ENCODE measurements at places on chromosomes 5 and 9.

- H3K36me3 ChIP-seq = no peaks in the 10 kb centered on the region
- H3K27ac ChIP-seq = no peak overlapping the region
- no peak overlapping the region for H3K4me3 ChIP-seq
- H3K27me3 ChIP-seq = no peaks in the 10 kb centered on the region
- H3K4me1 ChIP-seq = no peaks in the 10 kb centered on the region
- DNase-seq = no peak
Measured at GRCh38 chr5:2491846-2492245, 259.6 kb downstream of the IRX2 start.

DNA sequence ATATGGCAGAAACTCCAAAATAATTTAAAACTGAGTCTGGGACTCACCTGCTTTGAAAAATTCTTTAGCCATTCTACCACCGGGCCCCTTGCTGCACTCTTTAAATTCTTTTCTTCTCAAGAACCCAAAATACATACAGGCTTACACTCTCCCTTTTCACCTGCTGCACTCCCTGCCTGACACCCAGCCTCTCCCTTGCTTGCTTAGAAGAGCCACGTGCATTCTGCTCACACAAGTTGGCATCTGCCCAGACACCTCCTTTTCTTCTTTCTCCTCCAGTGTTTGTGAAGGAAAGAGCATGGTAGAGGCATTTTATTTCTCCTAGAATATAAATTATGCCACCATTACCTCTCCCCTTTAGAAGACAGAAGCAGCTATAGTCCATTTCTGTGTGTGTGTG is 39.0 kb upstream of the AOPEP start:
- no peaks in the 10 kb centered on the region for H3K36me3 ChIP-seq
- no peaks in the 10 kb centered on the region for H3K4me1 ChIP-seq
- no peak for DNase-seq
- no peak overlapping the region for H3K27ac ChIP-seq
- no peak overlapping the region for H3K4me3 ChIP-seq

- H3K27me3 ChIP-seq = no peaks in the 10 kb centered on the region
- H3K27ac ChIP-seq = no peak overlapping the region
- no peak for DNase-seq
- H3K4me3 ChIP-seq = no peak overlapping the region
- no peaks in the 10 kb centered on the region for H3K4me1 ChIP-seq
Measured at GRCh38 chr5:164234321-164234720, 728.9 kb downstream of the MAT2B start.

DNA sequence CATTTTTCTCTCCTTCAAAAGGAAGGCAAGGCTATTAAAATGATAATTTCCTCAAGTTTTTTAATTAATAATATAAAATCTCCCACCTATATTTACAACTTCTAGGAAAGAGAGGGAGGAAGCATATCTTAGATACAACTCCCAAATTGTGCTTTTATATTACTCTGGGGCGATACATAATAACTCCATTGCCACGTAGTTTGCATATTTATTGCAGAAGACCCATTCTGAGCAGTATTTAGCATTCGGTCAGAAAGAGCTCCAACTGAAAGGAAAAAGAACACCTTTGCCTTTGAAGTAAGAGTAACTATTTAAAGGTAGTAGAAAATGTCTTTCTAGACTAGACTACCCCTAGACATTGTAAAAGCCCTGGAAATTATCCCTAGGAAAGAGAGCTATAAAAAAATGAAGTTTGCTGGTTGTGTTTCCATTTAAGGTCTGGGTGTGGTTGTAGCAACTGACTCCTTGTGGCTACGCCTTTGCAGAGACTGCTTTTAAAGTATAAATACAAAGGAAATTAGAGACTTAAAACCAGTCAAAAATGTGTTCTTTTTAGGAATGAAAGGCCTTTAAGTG is 566.1 kb downstream of the ZNF608 start:
- H3K4me3 ChIP-seq = no peak overlapping the region
- no peak for DNase-seq
- no peaks in the 10 kb centered on the region for H3K27me3 ChIP-seq
- no peaks in the 10 kb centered on the region for H3K36me3 ChIP-seq
- no peak overlapping the region for H3K27ac ChIP-seq

DNA sequence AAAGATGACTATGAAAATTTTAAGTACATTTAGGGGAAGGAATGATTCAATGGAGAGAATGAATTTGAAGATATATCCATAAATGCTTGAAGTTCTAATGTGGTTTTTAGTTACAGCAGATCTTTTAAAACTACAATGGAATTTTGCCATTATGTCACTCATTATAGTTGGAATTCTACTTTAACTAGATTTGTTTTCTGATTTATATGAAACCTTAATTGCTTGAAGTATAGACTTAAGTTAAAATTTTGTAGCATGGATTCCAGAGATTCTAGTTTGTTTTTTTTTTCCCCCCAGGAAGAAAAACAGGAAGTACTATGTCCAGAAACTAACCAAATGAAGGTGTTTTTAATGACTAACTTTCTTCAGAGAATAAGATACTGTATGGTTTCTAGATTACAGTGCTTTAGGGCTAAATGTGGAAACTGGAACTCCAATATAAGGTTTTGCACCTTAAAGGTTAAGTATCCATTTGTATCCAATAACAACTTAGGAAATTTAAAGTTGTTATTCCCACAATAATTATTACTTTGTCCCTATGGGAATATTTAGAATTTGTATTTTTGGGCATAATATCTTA is 70.3 kb downstream of the ZSWIM6 start:
- H3K4me1 ChIP-seq = peaks cover 5% of the 10 kb centered on the region
- no peak overlapping the region for H3K4me3 ChIP-seq
- H3K36me3 ChIP-seq = no peaks in the 10 kb centered on the region
- H3K27me3 ChIP-seq = peaks cover 2% of the 10 kb centered on the region
- no peak for DNase-seq
- H3K27ac ChIP-seq = no peak overlapping the region

DNA sequence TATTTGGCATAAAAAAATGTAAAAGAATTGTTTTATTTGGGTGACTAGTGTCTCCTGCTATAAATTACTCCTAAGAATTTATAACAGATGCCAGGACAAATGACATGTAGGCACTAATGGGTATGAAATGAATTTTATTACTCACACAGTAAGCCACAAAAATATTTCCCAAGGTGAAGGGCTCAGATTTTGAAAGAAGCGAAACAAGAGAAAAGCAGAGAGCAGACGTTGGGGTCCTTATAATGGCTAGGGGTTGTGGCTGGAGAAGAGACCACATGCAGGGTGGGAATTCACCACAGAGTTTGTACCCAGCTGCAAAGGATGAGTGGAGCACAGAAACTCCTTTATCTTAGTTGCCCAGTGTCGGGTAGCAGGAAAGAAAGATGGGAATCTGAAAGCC is 45.0 kb upstream of the PRR16 start:
- no peaks in the 10 kb centered on the region for H3K36me3 ChIP-seq
- no peak overlapping the region for H3K27ac ChIP-seq
- no peaks in the 10 kb centered on the region for H3K27me3 ChIP-seq
- no peak overlapping the region for H3K4me3 ChIP-seq
- DNase-seq = no peak

GRCh38 chr5:17305964-17306725 is 88.7 kb downstream of the BASP1 start:
- H3K36me3 ChIP-seq = no peaks in the 10 kb centered on the region
- no peak overlapping the region for H3K4me3 ChIP-seq
- DNase-seq = no peak
- no peaks in the 10 kb centered on the region for H3K4me1 ChIP-seq
- H3K27ac ChIP-seq = no peak overlapping the region

DNA sequence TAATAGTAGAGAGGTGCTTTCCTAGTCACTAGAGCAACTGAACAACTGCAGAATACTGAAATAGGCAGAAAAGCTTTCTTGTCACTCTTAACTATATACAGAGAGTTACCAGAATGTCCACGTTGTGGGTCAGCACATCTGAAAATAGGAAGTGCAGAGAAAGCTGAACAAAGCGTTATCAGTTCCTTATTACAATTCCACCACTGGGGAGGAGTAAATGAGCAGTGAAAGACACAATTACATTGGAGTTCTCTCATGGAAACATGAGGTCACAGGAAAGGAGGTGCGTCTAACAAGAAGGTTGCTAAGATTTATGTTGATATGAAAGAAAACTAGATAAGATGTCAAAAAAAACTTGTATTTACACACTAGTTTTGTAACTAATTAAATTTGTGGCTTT is 461.9 kb upstream of the COX7C start:
- DNase-seq = no peak
- H3K4me3 ChIP-seq = no peak overlapping the region
- no peaks in the 10 kb centered on the region for H3K36me3 ChIP-seq
- H3K27ac ChIP-seq = no peak overlapping the region
